ENCODE measurements at places on chromosomes 3 and 15. TPM values are rescaled to one million over a fixed set of nuclear protein-coding genes. Genes with fewer than 3 reads are reported as not detected.
A peak's percentile ranks its signal among the peaks of the same experiment; 100 is the strongest.

- DNase-seq = no peak
Measured at GRCh38 chr3:187551416-187551815, 118.8 kb downstream of the SST start.

GRCh38 chr3:2372306-2372705, 273.6 kb downstream of the CNTN4 start:
- no peak for DNase-seq

DNA sequence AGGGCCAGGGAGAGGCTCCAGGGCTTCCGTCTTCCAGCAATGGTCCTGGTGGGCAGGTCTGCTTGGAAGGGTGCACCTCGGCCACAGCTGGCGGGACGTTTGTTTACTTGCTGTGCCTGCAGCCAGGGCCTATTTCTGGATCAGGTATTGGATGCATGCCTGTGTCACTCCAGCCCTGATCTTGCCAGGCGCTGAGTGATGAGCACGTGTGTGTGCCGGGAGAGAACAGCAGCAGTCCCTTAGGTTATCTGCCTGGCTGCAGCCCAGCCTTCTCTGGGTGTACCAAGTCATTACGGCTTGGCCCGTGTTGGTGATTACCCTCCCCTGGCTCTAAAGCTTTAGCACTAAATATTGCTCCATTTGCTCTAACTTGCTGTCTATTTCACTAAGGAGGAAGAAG, 14.9 kb downstream of the CCDC32 start:
- DNase-seq = no peak

GRCh38 chr3:131704098-131704497, 201.3 kb upstream of the MRPL3 start:
- no peak for DNase-seq

DNA sequence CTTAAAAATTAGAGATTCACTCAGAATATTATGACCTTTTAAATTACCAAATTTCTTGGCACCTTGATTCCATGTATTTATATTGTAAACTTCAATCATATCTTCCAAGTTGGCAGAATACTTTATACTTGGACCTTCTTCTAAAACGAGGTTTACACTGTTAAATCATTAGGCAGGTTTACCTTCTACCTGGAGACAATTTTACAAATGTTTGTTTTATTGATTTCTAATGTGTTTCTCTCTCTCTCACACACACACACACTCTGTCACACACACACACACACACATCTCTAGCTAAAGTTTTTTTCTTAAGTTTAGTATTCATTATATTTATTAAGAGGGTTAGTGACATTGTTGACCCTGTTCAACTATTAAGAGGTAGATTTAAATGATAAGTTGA, 1155.6 kb downstream of the NSUN3 start:
- DNase-seq = no peak

DNA sequence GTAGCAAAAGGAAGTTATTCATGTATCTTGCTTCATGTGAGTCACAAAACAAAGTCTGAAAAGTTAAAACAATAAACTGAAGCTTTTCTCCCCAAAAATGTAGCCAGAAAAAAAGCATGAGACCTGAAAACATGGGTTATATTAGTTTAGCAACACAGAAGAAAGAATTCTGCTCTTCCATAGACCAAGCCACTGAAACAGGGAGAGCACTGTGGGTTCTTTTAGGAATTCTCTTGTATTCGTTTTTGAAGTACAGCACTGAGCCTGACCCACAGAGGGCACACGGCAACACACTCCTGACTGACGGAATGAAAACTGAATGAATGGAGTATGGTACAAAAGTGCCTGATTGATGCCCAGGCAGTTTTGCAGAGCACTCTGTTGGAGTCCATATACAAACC, 66.6 kb downstream of the TM4SF4 start:
- no peak for DNase-seq

DNA sequence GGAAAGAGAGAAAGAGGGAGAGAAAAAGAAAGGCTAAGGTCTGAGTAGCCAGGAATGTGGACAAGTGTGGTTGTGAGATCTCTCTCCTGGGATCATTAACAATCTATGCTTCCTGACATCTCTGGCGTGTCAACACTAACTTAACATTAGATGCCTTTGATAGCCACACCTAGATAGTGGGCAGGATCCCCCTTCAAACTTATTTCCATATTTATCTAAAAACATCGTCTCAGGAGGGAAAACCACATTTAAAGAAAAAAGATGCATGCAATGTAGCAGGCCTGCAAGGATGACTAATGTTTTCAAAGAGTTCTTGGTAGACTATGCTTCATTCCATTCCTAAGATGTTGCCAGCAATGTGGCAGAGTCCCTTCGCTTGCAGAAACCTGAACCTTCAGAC, 80.9 kb downstream of the MLH1 start:
- DNase-seq = no peak

DNA sequence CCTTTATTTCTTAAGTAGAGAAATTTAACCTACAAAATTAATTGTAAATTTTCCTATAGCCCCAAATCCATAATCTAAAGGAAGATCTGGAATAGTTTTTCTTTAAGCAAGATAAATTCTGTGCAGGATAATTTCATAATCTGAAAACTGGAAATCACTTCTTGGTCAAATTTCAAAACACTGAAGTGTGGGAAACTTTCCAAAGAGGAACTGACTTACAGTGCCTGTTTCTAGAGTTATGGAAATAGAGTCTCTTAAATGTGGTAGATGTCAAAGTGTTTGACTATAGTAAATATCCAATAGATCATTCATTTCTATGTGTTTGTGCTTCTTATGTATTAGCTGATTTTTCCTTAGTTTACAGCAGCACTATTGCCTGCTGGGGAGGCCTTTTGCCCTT, 1.6 kb upstream of the P2RY13 start:
- no peak for DNase-seq

DNA sequence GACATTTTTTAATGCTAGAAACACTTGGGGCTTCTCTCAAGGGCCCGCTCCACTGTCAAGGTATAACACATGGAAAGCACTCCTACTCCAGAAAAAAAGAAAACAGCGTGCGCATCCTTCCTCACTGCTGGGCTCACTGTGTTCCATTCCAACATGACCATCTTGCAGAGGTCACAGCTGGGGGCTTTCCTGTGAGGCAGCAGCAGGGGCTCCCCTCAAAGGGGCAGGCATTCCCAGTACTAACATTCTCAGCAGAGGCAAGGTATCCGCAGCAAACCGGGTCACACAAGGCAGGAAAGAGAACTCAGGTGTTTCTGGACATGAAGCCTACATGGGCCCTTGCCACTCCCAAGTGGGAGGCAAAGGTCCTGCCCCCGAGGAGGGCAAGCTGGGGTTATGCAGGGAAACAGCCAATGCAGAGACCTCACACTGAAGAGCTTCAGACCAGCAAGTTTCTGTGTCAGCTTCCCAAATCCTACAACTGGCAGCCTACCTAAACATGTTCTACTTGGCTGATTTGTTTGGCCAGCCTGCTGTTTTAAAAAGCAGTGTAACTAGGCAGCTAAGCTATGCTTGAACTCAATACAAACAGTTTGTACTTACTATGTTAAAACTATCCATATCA, 6.4 kb downstream of the BDH1 start:
- no peak for DNase-seq

DNA sequence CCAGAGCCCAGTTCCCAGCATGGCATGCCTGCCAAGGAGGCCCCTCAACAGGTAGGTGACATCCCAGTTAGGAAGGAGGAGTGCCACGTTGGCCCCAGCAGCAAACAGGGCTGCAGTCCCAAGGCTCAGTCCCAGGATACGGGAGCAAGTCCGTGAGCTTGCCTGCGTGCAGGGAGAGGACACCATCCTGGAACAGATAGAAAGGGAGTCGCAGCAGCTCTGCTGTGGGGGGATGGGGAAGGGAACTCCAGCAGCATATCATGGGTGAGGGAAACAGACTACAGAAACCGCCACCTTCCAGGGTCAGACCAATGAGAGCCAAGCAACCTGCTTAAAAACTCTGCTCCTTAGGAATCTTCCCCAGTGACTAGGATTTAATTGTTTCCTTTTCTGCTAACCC, 9.4 kb upstream of the DYNLT2B start:
- no peak for DNase-seq

DNA sequence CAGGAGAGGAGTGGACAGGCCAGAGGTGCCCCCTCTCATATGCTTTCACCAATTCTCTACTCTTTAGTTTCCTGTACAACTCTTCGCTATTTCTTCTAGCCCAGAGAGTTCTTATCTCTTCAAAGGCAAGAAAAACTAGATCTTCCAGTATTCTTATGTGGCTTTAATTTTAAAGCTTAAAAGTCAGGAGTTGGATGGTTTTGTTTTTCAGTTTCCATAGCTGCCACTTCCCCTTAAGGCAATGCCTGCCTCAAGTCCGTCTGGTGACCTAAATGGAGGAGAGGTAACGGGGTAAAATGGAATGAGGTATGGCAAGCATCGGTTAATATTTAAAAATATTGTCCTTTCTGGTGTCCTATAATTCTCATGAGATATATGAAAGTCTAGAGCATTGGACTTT, 11.4 kb upstream of the VGLL3 start:
- no peak for DNase-seq

- DNase-seq = no peak
Measured at GRCh38 chr3:189776149-189776824, 145.1 kb downstream of the TP63 start.

GRCh38 chr15:93288728-93289294, 199.8 kb upstream of the RGMA start:
- DNase-seq = no peak

- no peak for DNase-seq
Measured at GRCh38 chr3:169389925-169390253, 273.6 kb downstream of the MECOM start.

GRCh38 chr3:98797905-98798304, 34.8 kb downstream of the ST3GAL6 start:
- no peak for DNase-seq

- DNase-seq = peak; percentile 51
Measured at GRCh38 chr3:75192146-75192616, 471.9 kb upstream of the FRG2C start.

DNA sequence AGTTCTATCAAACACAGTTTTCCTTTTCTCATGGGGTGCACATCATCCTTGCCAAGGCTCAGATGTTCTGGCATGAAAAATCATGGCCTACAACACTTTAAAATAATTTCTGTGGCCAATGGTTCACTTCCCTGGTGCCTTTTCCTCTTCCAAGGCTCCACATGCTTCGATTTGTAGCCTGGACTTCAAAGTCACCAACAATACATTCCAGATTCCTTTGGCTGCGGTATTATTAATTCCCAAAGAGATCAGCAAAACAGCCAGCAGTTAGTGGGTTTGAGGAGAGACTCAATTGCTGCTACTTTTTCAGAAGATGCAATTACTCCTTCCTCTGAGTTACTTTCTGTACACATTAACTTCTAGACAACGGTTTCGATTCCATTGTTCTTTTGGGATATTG, 80.3 kb upstream of the CCDC80 start:
- no peak for DNase-seq

- DNase-seq = no peak
Measured at GRCh38 chr3:78281381-78281780, 1241.5 kb downstream of the ROBO2 start.

CPEB1 gene
- 2.8 TPM for polyA plus RNA-seq

SLC2A2 gene
- polyA plus RNA-seq = 74.9 TPM

ARL6IP5 gene
- 71.4 TPM for polyA plus RNA-seq

TMEM266 gene
- polyA plus RNA-seq = 0.88 TPM

PLA2G4D gene
- 0.18 TPM for polyA plus RNA-seq

EOMES gene
- polyA plus RNA-seq = 0.40 TPM

TUSC7 gene
- polyA plus RNA-seq = not detected

TRPM1 gene
- polyA plus RNA-seq = not detected

DPPA2 gene
- polyA plus RNA-seq = not detected

EPHA6 gene
- polyA plus RNA-seq = 0.03 TPM

ECE2 gene
- polyA plus RNA-seq = 2.1 TPM

NAALADL2 gene
- 0.27 TPM for polyA plus RNA-seq

POTEB3 gene
- not detected for polyA plus RNA-seq

PLSCR4 gene
- 3.0 TPM for polyA plus RNA-seq

PPARG gene
- polyA plus RNA-seq = 39.8 TPM

CLDN16 gene
- not detected for polyA plus RNA-seq

All from small intestine (tissue), 16 donors.